ENCODE measurements at places on chromosomes 5 and 9. TPM values are rescaled to one million over a fixed set of nuclear protein-coding genes. Genes with fewer than 3 reads are reported as not detected.

- DNase-seq: no peak
These were observed 63.8 kb downstream of the GHR start for GRCh38 chr5:42487077-42487476.

- no peak for DNase-seq
These were observed 68.2 kb downstream of the DMRTA1 start for GRCh38 chr9:22514871-22515270.

Gene RAB3C
- not detected for total RNA-seq

Gene CFAP77
- total RNA-seq: not detected

DNA sequence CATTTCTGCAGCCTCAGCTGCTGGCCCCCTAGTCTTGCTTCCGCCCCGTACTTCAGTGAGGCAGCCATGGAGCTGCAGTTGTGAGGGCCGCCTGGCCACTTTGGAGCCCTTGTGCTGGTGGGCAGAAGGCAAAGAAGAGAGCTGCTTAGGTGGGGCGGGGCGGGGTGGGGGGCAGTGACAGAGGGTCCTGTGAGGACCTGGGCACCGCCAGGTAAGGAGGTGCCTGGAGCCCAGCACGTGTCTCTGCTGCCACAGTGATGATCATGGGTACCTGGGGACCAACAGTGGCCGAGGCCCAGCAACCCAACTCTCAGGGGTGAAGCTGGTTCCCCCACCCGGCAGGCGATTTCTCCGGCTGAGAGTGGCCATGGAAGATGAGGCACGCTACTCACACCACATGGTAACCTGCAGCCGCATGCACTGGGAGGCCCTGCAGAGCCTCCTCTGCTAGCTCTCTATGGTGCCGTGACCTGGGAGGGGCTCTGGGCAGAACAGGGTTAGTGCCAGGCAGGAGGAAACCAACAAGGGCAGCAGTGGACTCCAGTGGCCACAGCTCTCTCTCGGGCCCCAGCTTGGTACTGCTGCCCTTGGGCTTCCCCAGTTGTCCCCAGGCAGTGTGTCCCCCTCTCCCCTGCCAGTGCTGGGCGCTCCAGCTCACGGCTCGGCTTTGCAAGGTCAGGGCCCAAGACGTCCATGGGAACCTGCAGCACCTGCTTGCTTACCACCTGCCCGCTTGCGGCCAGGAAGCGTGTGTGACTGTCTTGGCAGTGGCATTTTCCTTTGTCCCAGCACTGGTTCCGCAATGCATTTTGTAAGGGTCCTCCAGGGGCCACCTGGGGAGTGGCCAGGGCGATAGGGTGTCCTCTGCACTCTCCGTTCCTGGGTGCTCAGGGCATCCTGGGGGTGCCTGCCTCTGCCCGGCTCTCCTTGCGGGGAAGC lies 24.0 kb downstream of the NDUFS6 start:
- DNase-seq: no peak

Gene PDGFRB
- 26.1 TPM for total RNA-seq

- peak; percentile 32 for DNase-seq
These were observed 183.2 kb downstream of the TLR4 start for GRCh38 chr9:117887383-117887782.

DNA sequence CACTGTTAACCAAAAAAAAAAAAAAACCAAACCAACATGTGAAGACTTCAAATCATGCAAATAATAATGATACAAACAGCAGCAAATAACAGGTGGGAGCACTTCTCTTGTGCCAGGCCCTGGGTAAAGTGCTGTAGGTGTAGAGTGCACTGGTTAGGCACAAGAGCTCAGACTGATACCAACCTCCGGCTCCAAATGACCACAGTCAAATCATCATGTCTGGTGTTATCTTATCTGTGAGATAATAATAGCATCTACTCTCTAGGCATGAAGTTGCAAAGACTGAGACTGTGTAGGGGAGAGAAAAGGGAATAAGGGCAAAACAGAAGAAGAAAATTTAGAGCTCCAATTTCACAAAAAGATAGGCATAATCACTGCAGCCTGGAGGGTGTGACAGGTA lies 159.5 kb downstream of the ARL15 start:
- no peak for DNase-seq

DNA sequence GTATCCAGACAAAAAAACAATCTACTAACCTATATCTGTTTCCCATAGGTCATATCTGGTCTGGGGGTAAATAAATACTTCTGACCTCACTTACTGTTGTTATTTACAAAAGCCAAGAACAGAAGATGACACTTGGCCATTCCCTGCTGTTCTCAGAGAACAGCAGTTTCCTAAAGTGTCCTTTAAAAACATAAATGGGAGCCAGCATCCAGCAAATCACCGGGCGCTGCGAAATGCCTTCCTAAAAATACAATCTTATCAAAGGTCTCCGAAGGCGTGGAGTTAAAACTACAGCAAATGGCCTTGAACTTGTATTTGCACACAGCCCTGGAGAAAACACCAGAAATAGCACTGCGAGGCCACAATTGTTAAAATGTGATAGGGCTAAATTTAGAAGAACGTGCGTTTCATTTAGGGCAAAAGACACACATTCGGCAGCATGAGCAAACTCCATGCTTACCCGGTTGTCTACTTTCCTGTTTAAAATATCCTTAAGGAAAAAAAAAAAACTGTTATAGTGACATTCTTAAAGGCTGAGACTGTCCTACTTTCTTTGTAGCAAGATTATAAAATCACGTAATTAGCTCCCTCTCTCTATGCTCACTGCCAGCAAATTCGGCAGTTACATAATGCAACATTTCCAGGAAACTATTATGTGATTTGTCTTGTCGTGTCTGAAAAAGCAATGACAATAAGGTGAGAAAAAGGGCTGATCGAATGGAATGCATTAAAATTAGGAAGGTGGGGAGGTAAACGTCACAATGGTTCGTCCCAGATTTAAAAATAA lies 1.5 kb downstream of the NFIL3 start:
- peak; percentile 60 for DNase-seq

DNA sequence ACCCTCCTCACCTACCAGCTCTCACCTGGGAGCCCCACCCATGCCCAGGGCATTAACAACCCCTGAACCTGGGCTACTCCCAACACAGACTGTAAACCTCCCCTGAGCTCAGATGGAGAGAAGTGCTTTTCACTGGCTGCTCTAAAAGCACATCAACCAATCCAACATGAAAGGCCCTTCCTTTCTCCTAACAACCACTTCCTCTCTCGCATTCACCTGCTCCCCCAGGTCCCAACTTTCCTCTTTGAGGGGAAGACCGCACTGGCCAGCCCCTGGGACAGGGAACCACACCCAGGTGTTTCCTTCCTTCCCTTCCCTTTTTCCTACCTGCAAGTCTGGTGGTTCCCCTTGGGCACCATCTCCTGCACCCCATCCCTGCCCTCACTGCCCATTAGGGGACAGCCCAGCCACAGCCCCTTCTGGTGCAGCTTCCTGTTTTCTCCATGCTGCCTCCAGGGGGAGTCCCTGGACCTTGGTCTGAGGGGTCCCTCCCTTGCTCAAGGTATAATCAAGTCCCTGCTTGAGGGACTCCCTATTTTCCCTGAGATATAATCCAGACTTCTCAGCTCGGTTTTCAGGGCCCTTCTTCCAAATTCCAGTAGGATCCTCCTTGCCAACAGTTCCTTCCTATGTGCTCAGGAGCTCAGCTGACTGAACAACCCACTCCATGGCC lies 30.5 kb upstream of the DAB2IP start:
- peak; percentile 27 for DNase-seq

Gene IFT74
- 20.0 TPM for total RNA-seq

Gene EQTN
- total RNA-seq: not detected

Gene PCYOX1L
- total RNA-seq: 8.1 TPM

- peak; percentile 60 for DNase-seq
These were observed 95.7 kb upstream of the ITGA1 start for GRCh38 chr5:52692039-52692438.

Gene FOXD4L4
- total RNA-seq: 0.16 TPM

DNA sequence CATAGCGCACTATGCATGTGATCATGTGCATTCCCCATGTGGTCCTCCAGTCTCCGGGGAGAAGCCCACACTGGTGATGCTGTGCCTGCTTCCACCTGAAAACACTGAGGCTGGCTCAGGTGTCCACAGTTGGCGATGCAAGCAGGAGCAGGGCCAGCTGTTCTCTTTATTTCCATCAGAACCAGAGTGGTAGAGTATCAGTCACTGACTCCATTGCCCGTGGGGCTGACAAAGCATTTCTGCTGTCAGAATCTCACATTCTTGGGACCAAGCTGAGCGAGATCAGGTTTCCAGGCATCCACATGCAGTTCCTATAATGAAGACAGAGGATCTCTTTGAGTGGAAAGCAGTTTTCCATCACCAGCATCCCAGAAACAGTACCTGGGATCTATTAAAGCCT lies 52.5 kb downstream of the GADD45G start:
- DNase-seq: no peak

Gene HSPB3
- total RNA-seq: 498 TPM
